ENCODE measurements at places on chromosomes 13 and 19. TPM values are rescaled to one million over a fixed set of nuclear protein-coding genes. Genes with fewer than 3 reads are reported as not detected.

- no peak for DNase-seq
Observed at GRCh38 chr19:54160182-54160811, 776 bp upstream of the LENG1 start.

DNA sequence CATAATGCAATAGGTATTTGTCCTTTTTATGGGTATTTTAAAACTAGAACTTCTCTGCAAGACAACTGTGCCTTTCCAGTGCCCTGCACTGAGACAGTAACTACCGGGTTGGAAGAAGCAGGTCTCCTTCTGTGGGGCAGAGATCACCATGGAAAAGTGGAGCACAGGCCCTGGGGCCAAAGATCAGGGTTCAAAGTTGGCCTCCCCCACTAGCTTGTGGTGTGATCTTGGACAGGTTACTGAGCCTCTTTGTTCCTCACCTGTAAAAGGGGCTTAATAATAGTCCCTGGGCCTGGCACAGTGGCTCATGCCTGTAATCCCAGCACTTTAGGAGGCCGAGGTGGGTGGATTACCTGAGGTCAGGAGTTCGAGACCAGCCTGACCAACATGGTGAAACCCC is 68.3 kb downstream of the CEBPG start:
- DNase-seq: peak; percentile 7

RNF225 gene
- not detected for polyA plus RNA-seq

DNA sequence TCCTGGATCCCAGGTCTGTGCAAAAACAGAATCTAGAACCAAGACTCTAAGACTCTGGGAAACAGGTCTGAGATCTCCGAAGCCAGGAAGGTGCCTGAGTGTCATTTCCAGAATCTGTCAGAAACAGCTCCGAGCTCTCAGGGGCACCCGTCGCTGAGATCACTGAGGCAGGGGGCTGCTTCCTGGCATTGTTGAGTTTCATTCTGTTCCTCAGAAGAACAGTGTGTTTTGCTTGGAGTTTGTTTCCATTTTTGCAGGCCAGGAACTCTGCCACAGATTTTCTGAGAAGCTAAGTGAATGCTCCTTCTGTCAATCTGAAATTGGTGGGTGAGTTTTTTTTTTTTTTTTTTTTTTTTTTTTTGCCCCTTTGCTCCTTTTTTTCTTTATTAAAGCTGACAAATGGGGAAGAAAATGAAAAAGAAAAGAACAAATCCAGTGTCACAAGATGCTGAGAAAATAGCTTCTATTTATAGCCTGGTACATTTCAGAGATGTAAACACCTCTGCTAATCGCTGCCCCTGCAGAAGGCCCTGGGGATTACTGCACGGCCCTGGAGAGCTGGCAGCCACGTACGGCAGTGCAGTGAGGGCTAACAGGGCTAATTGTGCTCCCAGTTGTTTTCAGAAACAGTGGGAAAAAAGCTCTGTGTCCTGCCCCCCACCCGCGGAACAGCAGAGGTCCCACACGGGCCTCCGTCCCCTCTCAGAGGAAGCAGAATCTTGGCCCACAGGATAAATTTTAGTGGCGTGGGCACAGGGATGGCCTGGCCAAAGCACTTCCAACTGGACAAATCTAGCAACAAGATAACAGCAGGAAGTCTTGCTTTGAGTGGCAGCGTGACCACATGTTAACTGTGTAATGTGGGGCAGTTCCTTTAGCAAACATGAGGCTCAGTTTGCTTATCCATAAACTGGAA is 237.6 kb upstream of the IRS2 start:
- no peak for DNase-seq

MTUS2 gene
- 0.35 TPM for polyA plus RNA-seq

GRCh38 chr13:51785712-51786424 is 18.1 kb downstream of the DHRS12 start:
- DNase-seq: no peak

GRCh38 chr13:110300090-110300815 is 6.7 kb downstream of the COL4A1 start:
- DNase-seq: no peak

CGB3 gene
- not detected for polyA plus RNA-seq

GRCh38 chr19:18274781-18275356 is 617 bp upstream of the IQCN start:
- DNase-seq: peak; percentile 91

DNA sequence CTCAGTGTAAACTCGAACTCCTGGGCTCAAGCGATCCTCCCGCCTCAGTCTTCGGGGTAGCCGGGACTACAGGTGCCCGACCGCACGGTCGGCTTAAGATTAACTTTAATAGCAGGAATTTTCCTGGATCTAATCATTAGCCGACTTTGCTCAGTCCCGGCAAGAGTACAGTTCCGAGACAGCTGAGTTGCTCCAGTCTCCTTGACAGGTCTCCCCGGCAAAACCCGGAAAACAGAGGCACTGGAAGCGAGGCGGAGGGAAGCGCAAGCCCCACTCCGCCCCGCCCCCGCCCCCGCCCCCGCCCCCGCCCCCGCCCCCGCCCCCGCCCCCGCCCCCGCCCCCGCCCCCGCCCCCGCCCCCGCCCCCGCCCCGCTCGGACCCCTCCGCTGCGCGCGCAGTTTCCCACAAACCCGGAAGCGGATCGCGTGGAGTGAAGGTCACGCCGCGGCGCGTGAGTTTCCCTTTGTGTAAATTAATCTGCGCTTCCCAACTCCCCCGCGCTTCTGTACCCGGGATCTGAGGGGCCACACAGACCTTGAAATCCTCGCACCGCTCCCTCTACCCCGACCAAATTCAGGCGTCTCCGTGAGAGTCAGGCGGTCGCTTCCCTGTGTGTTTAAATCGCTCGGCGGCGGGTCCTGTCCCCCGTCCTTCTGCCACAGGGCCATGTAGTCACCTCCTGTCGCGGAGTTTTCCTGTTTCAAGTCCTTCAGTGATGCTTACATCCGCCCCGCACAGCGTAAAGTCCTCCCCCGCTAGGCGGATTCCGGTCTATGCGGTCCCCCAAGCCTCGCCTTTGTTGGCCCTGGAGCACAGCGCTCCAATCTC is at the start of gene ZNF480:
ZNF480 (plus strand) TSS at position 397 of the 828 bp plus-strand sequence. CDS start 3,244 bp downstream, outside the sequence.
- DNase-seq: peak; percentile 71

GRCh38 chr19:1558552-1558951 is 9.6 kb downstream of the MEX3D start:
- DNase-seq: no peak

SYDE1 gene
- 22.1 TPM for polyA plus RNA-seq

DNA sequence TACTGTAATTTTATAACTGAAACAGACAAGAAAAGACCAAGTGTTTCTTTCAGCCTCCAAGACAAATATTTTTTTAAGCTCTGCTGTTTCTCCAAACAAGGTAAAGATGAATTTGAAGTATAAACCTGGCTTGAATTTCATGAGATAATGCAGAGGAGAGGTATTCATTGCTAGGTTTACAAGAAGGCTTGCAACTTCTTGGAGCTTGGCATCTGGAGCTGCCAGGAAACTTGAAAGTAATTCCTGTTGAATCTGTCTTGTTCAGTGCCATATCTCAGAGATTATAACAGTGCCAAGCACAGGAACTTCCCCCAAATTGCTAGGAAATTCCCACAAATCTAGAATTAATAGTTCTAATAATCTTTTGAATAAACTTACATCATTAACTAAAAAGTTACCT is 70.9 kb downstream of the CDK8 start:
- DNase-seq: no peak

- no peak for DNase-seq
Observed at GRCh38 chr13:113403255-113404104, 39.5 kb upstream of the GRTP1 start.

SYCN gene
- not detected for polyA plus RNA-seq

DNA sequence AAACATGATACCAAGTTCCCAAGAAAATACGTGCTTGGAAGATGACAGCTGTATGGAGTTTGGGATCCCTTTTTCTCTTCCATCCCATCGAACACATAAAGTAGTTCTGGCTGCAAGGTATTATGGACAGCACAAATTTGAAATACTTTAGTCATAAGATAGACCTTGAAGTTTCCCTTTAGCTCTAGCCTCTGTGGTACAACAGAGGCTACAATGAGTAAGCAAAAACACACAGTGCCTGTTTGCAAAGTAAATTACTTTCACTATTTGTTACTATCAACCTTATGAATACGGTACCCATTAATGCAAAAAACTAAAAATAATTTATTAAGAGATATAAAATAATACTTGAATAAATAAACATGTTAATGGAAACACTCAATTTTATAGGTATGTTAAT is 21.0 kb upstream of the LRCH1 start:
- DNase-seq: no peak

DNA sequence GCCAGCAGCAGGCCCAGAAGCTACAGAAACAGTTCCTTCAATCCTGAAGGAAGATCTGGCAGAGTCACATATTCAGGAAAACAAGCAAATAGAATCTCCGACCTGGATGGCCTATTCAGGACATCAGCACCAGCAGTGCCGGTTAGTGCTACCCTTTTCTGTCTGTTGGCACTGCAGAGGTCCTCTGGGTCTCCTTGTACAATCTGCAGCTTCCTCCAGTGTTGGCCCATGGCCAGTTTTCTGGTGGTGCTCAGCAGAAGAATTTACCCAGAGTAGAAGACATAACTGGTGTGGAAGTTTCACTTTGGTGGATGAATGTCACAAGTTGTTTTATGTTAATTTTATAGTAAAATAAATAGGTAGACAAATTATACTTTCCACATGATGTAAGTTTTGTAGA is 498.1 kb downstream of the COG6 start:
- DNase-seq: no peak

ZNF83 gene
- 123 TPM for polyA plus RNA-seq

DNA sequence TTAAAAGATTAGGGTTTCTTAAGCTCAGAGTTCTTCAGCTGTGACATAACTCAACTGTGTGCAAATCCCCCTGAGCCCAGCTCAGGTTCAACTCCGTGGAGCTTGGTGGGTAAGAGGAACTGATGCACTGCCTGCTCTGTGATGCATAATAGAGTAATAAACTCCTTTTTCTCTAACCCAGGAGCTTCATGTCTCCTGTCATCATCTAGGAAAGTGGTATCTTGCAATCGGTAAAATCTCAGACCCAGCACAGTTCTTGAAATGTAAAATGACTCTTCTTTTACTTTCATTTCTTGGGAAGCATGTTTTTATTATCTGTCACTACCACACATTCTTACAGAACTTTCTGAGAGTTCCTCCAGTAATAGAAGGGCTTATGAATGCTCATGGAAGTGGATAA is 123.8 kb upstream of the PCDH9 start:
- no peak for DNase-seq
